Mesendoderm (in vitro differentiated cells): ENCODE measurements at places on chromosomes 6 and 20.

- no peak for DNase-seq
Observed at GRCh38 chr6:54087721-54088120, 23.5 kb upstream of the MLIP start.

DNA sequence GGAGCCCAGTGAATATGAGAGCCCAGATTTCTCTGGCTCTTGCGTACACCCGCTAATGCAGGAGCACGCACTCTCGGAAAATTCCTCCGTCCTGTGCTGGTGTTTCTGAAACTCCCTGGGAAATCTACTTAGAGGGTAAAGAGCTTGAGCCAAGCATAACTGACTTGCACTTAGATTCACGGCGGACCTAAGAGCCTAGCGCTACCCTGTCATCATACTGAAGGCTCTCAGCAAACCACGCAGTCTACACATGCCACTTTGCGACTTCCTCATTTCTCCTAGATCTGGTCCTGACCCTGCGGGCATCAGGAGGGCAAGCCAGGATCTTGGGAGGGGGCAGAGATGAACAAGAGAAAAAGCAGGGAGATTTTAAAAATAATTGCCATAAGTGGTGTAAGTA lies 324.7 kb downstream of the CD83 start:
- no peak for DNase-seq

DNA sequence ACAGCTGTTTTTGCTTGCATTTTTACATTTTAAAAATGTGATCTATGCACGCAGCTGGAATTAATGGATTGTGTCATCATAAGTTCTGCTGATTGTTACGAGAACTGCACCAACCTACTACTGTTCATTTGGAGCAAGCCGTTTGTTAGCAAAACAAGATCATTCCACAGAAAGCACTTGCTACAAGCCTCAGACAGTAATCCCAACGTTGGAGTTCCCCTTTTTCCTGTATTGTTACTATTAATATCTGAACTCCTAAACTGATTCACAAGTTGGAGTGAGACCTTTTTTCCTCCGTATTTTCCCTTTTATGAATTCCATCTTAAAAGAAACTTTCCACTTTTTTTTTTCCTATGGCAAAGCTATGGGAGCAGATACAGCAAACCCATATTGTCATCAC lies 3.5 kb downstream of the TENT5A start:
- DNase-seq, result no peak

DNA sequence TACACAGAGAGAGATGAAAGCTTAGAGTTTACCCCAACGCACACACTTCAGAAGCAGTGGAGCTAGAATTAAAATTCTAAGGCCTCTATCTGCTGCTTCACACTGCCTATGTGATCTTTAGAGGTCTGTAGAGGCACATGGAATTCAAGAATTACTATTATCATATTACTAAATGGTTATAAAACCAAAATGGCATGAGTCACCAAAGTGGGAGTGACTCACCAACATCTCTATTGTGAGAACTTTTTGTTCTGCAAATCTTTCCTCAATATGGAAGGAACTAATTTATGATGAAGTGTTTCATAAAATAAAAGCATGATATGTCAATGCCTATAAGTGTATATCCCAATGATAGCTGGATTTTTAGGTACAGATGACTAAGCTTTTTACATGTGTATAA lies 28.5 kb upstream of the TMEM244 start:
- DNase-seq, result no peak

DNA sequence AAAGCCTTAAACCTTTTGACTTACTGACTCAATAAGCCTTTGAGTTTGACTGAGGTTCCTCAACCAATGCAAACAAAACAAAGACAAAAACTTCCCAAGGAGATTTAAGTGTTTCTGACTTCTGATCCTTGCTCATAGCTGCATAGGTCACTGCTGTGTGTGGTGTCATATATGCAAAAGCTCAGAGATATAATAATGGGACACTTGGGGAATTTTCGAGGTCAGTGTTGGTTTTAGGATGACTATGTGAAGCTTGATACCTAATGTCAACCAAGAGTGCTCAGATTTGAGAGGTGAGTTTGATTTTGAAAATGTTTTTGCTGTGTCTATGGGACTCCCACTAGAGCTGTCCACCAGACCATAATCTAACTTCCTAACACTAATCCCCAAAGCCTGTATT lies 26.2 kb downstream of the ZKSCAN8 start:
- no peak for DNase-seq

- no peak for DNase-seq
Observed at GRCh38 chr6:31339210-31339609, 17.8 kb downstream of the HLA-B start.

GRCh38 chr20:31815408-31816188 lies 3.6 kb upstream of the MYLK2 start:
- DNase-seq, result peak; percentile 35

- peak; percentile 10 for DNase-seq
Observed at GRCh38 chr20:14288341-14289330, 48.8 kb downstream of the FLRT3 start.

- peak; percentile 81 for DNase-seq
Observed at GRCh38 chr6:99614430-99615186, 8.0 kb downstream of the PRDM13 start.

- no peak for DNase-seq
Observed at GRCh38 chr6:446418-447366, 55.1 kb downstream of the IRF4 start.

DNA sequence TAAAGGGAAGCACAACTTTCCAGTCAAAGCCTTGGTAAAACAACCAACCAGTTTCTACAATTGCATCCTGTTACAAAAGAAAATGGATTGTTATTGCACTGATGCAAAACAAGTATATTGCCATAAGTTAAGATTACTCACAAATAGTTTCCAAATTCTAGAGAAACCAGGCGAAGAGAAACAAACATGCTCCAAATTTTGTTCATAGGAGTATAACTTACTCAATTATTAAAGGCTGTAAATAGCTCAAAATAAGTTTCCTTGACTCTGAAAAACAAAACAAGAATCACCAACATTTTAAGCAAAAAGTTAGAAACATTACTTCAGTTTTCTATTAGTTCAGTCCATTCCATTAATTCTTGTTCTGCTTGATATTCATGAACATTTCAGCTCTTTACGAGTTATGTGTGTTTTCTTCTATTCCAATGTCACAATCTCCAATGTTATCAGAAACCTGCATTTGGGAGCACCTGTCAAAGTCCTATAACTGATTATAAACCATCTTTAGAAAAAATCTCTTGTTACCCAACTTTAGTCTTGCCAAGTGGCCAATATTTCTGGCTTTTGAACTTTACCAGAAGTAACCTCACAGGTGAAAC lies 137.9 kb upstream of the THBS2 start:
- DNase-seq, result no peak

GRCh38 chr6:109606359-109606758 lies 84.6 kb downstream of the AK9 start:
- DNase-seq, result no peak

DNA sequence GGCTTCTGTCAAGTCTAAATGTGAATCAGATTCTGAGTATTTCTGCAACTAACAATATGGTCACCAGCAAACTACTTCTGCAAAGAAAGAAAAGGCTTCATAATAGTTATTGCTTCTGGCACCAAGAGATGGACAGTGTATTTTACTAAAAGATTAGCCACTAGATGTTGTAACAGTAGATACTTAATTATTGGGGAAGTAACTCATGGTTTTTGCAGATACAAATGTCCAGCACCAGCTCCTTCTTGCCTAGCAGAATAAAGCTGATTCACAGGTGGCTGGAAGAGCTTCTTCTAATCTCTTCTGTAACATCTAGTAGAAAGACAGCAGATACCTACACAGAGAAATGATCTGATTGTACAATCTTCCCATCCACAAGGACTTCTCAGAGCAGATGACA lies 21.2 kb downstream of the ATXN1 start:
- DNase-seq, result no peak

DNA sequence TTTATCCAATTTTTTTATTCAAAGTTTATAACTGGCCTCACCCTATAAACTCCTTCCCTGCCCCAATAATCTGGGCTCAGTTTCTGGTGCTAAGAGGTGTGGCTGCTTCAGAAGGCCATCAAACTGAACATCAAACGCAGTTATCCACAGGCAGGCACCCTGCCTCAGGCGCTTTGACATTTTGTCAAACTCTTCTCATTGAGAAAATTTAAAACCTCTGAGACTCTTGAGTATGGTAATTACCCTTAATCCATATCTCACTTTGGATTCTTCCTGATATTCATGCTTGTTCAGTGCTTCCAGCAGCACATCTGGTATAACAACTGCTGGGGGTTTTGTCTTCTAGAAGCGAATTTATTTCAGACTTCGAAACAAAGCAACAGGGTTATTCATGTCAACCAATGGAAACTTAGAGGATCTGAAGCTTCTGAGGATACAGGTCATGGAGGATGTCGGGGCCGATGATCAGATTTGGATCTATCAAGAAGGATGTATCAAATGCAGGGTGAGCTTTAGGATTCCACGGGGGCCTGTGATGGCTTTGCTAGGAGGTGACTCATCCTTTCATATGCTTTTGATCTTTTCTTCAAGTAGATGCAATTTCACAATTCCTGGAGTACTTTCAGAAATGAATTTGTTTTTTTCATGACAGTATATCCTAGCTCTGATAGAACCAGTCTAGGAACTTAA lies 68.2 kb downstream of the RTN4IP1 start:
- no peak for DNase-seq

DNA sequence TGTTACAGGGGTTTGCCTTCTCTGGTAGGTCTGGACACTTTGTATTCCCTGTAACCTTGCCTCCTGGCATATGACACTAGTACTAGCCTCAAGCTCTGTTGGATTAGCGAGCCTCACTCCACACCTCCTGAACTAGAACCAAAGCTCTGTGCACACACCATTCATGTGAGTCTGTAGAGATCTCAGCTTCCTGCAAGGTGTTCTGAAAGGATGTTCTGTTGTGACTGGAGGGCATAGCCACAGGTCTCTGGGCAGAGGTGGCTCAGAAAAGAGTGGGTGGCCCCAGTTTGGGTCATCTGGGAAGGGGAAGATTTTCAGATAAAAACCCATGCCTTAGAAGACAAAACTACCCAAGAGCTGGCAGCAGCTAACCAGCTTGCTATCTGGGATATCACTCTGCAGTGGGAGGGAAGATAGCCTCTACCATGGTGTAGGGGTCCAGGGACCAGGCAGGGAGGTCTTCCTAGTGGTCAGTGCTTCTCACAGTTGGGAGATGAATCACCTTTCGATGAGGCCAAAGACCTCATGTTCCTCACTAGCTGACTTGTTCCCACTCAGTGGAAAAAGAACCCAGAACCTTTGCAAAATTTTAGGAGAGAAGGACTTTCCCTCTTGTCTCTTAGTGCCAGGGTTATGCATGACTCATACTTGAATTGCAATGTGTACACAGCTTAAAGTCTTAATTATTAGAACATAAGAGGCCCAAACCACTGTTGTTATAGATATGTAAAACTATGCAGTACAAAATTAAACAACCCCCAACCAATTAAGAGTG lies 41.4 kb downstream of the HLA-F start:
- no peak for DNase-seq

DNA sequence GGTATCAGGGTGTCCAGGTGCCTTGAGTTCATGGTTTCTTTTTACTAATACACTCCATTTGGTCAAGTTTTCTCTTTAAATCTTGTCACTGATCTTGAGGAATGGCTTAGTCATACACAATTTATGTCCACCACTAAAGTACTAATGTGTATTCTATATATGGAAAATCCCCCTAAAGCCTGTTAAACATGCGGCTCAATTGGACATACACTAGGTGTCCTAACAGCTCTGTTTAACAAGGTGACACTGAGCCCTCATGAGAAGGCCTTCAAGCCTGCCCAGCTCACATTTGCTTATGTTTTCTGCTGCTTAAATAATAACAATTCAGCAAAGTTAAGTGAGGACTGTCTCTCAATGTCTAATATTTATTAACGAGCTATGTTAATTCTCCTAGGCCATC lies 31.5 kb downstream of the PDE7B start:
- no peak for DNase-seq

DNA sequence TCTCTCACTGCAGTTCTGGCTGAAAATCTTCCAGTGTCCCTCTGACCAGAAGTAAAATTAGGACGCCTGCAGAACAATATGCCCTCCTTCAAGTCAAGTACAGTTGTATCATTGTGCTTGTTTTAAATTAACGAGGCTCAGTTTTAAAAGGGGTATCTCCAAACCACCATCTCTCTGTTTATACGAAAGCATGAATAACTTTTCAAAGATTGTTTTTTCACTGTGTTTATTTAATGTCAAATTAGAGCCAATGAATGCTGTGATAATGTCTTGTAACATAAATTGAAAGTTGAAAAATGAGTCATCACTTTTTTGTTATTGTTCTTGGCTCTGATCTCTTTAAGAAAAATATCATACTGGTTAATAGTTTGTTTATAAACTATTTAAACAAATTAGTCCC lies 230.7 kb upstream of the THEMIS start:
- DNase-seq, result no peak

- DNase-seq, result peak; percentile 65
Observed at GRCh38 chr6:42260972-42261371, 43.3 kb upstream of the MRPS10 start.

- DNase-seq, result no peak
Observed at GRCh38 chr20:2460752-2461424, 9.7 kb downstream of the SNRPB start.

GRCh38 chr6:137950581-137950980 lies 83.5 kb downstream of the TNFAIP3 start:
- no peak for DNase-seq

DNA sequence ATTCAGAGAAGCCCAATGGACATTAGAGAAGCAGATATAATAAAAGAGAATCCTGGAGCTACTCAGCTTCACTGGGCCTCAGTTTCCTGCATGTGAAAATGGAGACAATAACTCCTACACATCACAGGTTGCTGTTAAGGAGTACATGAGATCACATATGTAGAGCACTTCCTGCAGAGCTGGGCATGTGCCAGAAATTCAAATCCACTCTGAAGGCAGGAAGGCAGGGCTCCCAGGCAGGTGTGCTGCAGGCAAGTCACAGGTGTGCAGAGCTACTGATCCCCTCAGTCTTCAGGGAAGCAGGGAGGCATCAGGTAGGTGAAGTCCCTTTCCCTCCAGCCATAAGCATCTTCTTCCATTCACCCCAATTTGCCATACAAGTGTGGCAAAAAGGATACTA lies 48.0 kb downstream of the DST start:
- no peak for DNase-seq

DNA sequence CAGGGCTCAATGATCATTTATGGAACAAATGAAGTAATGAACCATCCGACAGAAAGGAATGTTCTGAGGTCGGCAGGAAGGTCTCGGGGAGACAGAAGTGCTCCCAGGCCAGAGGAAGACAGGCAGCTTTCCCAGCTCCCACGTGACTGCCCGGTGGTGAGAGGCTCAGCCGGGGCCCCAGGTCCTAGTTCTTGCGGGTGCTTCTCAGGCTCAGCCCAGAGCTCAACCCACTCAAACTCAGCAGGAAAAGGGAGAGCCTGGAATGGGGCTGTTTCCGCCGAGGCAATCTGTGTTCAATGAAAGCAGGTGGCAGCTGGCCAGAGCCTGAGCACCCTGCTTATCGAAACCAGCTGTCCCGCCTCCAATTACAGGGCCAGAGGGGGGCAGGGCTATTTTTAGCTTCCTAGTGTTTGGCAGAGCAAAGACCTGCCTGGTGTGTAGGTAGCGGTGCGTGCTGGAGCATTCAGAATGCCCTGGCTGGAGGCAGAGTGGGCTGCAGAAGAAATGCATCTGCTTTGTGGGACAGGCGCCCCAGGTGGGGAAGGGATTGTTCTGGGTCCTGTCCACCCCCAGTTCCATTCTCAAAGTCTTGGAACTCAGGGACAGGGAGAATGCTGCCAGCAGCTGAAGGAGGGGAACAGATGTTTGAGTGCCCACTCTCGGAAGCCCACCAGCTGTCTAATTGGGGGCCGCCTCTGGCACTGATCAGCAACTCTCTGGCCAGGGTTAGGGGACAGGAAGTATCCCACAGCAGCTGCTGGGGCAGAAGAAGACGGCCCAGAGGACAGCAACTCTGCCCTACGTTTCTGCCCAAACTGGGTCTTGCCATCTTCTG lies 145.1 kb downstream of the PREX1 start:
- peak; percentile 62 for DNase-seq

GRCh38 chr20:48238781-48239180 lies 453.5 kb upstream of the SULF2 start:
- no peak for DNase-seq
